ENCODE measurements at places on chromosomes 16 and 17.

DNA sequence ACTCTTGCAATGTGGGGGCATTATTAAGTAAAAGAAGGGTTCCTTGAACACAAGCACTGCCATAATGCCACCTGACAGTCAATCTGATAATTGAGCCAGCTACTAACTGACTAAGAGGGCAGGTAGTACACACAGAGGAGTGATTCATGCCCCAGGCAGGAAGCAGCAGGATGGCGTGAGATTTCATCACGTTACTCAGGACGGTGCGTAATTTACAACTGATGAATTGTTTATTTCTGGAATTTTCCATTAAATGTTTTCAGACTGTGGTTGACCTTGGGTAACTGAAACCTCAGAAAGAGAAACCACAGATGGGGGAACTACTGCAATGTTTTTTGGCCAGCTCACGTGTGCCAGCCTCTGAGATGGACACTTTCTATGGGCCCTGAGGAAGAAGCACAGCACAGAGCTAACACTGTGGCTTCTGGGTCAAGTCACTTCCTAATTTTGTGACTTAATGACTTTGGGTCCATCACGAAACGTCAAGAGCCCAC is 46.7 kb downstream of the C17orf67 start:
- DNase-seq = no peak

DNA sequence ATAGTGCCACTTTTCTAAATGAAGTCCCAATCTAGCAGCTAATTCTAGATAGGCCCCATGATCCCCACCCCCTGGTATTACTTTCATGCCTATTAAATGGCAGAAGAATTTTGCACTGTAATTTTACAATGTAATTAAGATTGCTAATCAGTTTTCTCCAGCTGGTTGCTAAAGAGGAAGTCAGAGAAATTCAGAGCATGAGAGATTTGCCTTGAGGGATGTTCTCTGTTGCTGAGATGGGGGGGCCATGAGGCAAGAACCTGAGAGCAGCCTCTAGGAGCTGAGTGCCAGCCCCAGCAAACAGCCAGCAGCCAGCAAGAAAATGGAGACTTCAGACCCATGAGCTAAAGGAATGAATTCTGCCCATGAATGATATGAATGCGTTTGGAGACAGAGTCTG is 38.9 kb downstream of the SHCBP1 start:
- no peak for DNase-seq

- DNase-seq = no peak
Observed at GRCh38 chr16:25411396-25412081, 153.9 kb upstream of the ZKSCAN2 start.

DNA sequence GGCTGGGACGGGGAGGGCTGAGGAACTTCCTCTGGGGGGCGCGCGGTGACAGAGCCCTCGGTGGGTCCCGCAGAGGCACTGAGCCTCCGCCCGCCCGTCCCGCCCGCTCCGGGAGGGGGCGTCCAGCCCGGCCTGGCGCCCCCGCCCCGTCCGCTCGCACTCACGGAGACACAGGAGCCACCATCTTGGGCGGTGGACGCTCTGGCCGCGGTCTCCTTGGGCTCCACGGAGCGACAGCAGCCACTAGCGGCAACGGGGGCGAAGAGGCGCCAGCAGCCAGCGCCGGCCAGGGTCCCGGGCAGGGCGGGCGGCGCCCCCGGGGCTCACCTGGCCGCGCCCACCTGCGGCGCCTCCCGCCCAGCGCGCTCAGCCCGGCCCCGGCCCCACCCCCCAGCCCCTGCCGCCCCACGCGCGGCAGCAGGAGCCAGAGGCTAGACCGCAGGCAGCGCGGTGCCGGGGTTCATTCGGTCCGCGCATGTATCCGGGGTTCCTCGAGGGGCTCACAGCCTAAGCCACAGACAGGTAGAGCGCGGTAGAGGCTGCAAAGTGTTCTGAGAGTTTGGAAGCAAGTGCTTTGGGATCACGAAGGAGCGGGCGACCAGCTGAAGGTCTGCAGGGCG is at the start of gene C17orf113:
Gene C17orf113, minus strand, starts transcription at position 209 of the 620 bp plus-strand sequence. CDS start 7,225 bp downstream, outside the sequence.
- DNase-seq = no peak

DNA sequence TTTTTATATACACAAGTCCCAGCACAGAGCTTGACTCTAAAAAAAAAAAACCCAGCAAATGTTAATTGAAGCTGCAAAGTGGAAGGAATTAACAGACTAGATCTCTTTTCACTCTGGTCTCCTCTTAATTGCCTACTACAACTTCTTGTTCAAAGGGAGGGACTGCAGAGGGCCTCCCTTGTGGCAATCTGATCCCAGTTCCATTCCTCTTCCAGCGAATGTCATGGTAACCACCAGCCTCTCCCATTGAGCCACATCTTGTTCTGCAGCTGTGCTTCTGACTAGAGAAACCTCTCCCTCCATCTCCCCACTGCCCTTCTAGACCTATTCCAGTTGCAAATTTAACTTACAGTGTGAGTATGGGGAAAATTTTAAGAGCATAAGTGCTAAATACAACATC is 5.9 kb downstream of the SUPT6H start:
- DNase-seq = no peak

DNA sequence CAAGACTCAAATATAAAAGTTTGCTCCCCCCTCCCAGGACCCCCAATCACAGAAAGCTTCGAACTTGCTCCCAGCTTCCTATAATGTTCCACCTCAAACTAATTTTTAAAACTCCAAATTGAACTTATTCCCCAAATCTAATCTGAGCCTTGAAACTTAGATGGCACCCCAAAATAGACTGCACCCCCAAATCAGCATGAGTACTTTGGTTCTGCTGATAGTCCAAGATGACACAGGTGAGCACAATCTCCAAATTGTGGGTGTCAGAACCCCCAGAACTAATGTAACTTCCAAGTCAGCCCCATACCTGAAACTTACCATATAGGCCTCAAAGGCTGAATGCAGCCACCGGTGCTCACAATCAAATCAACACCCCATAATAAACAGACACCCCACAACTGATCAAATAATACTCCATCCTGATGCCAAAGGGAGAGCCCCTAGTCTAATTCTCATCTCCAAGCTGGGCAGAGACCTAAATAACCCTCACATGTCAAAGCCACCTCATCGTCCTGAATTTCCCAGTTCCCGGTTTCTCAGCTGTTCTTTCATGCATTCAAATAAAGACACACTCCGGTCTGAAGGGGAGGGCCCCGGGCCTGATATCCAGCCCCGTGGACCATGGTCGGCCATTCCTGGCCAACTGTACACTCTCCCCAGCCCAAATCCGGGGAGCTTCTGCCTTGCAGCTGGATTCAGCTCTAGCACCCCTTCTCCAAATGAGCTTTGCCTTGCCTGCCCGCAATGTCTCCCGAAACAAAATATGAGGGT is 1.8 kb upstream of the BCL6B start:
- no peak for DNase-seq

GRCh38 chr16:55297910-55298479 is 26.0 kb upstream of the IRX6 start:
- no peak for DNase-seq

DNA sequence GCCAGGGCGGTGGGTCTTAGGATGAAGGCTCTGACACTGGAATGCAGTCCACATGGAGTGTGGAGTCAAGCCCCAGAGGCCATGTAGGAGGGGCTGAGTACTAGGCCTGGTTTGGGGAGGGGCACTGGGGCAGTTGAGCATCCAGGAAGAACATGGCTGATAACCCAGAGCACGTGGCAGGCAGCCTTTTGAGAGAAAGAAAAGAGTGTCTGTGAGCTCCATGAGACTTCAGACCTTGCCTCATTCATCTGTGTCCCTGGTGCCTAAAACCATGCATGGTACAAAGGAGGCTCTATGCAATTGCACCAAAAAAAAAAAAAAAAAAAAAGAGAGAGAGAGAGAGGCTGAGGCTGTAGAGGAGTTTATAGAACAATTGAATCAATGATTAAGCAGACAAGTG is 14.6 kb downstream of the SLC46A1 start:
- no peak for DNase-seq

GRCh38 chr16:75868636-75869632 is 142.6 kb upstream of the CPHXL start:
- DNase-seq = no peak

DNA sequence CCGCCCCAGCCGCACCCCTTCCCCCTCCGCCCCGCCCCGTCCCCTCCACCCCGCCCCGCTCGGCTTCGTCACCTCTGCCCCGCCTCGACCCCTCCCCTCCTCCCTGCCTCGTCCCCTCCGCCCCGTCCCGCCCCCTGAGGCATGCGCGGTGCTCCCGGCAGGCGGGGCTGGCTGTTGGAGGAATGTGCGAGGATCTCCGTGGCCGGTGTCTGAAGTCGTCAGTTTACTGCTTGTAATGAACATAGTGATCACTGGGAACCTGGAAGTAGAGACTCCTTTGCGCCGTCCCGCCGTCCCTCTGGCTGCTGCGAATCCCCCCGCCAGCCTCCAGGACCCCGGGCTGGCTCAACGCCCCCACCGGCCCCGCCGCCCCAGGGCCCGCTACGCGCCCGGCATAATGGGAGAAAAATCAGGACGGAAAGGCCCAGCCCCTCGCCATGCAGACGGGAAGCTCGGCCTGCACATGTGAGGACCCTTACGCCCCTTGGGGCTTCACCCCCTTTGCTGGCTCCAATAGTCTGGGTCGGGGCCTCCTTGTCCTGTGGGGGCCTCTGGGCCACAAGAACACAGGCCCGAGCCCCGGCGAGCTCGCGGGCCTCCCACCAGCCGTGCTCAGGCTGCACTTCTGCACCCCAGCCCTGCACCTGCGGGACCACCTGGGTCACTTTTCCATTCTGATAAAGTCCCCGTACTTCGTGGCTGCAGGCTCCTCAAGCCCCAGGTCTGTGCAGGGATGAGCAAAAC is 743.1 kb downstream of the KCNJ18 start:
- DNase-seq = no peak

- DNase-seq = no peak
Observed at GRCh38 chr16:87971933-87972332, 20.7 kb downstream of the BANP start.

DNA sequence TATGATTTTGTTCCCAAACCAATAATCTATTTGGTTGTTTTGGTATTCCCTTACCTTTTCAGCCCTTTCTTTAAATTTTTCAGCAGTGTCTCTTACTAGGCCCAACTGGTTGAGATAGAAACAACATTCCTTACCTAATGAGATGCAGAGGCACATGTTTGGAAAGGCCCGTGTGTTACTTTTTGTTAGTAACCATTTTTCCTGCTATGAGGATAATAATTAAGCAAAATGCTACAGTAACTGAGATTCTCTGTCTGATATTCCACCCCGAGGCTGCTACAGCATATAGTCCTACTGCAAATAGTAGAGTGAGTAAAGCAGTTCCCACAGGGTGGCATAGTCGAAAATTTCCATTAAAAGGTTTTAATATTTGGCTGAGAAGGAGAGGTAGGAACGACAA is 10.0 kb upstream of the B4GALNT2 start:
- no peak for DNase-seq

DNA sequence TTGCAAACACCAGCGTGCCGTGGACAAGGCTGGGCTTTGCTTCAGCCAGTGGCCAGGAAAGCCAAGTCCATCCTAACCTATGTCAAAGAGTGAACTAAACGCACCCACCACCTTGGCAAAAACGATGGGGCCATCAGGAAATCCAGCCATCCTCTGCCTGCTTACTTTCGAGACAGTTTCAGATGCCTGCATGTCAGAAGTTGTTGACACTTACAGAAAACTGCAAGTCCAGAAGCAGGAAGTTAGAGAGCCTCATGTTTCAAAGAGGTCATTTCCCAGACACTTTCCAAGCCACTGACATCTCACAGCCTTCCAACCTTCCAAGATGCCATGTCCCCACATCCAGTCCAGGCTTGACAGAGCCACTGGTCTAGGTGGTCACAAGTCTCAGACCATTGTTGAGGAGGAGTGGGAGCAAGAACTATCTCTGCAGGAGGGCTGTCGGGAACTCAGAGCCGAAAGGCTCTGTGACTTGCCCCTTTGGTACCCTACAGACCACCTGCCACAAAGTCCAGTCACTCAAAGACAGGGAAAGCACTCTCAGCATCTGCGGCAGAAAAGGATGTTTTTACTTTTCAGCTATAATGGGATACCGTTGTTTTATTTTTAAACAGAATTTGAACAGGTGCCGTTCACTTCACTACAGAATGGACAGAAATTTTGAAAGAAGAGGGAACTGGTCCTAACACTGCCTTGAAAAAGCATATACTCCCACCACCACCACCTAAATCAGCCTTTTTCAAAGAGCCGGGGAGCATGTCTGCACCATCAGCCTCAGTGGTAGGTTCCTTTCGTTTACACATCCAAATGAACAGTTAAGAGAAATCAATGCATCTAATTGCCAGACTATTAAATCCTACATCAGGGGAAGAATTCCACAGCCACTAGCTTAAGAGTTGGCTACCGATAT is 5.1 kb downstream of the ZNF423 start:
- no peak for DNase-seq

DNA sequence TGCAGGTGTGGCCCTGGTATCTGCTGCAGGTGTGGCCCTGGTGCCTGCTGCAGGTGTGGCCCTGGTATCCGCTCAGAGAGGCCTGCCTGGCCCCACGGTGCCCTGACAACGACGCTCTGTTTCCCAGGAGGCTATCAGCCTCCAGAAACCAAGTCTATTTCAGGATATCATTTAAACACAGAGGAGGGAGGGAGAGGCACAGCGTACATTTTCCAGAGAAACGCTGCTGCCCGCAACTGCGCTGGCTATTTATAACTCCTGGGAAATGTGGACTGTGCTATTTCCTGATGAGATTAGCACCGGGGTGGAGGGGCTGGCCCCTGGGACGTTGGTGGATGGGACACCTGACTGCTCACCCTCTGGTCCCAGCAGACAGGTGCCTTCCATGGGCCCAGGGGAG is 22.5 kb downstream of the TIMM22 start:
- DNase-seq = no peak

DNA sequence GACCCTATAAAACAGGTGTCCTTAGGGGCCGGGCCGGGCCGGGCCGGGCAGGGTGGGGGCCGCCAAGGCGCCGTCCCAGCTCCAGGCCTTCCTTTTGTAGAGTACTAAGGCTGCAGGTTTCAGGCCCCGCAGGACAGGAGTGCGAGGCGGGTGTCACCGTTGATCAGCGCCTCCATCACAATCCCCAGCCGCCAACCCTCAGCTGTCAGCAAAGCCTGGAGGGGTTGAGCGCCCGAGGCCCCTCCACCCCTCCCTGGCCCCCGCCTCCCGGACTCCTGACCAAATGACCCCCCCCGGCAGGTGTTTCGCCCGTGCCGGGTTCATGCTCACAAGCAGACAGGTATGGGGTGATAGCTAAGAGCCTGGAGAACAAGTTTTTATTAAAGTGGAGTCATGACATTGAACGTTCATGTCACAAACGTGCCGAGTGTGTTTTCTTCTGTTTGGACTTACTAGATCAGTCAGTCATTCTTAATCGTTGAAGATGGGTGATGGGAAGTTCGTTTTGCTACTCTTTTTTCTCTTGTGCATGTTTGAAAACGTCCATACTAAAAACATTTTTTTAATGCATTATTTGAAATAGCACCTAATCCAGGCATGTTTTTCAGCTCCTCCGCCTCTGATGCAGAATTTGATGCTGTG is 534 bp downstream of the ARL2BP start:
- DNase-seq = no peak

DNA sequence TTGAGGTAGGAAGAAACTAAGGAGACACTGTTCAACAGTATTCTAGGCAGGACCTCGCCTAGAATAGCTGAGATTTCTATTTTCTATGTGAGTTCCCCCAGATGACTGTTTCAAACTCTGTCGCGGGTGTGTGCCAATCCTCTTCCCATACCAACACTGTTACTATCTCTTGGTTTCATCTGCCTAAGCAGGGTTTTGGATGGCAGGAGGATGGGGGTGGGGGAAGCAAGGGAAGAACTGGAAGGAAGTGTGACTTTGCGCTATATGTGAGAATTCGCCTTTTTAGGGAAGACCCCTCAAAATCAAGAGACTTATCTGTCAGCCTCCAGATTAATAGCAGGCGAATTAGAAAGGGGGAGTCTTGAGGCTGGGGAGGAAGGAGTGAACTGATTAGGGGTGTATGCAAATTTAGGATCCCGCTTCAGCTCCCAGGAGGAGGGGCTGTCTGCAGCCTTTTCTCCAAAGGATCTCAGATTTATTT is 521 bp upstream of the G6PC3 start:
- no peak for DNase-seq
